ENCODE measurements at places on chromosomes 3 and 15.

GRCh38 chr3:33722191-33722590, 4.1 kb upstream of the CLASP2 start:
- DNase-seq: no peak

GRCh38 chr3:89813500-89813899, 706.1 kb downstream of the EPHA3 start:
- no peak for DNase-seq

DNA sequence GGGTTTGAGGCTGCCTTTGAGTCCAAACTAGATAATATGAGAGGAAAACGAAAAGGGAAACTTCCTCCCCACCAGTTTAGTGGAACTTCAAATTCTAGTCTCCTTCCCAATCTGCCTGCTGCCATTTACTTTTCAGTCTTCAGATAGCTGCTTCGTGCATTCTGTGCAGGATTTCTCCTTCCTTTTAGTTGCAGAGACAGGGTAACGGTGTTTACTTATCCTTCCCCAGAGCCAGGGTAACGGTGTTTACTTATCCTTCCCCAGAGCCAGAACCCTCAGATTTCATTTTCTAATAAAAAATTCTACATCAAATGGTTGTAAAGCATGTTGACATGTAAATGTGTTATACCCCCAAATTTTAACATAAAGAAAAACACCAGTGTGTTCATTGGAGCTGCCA, 282.6 kb downstream of the VPS13C start:
- no peak for DNase-seq

- DNase-seq: no peak
Observed at GRCh38 chr3:17972476-17972875, 230.0 kb upstream of the TBC1D5 start.

DNA sequence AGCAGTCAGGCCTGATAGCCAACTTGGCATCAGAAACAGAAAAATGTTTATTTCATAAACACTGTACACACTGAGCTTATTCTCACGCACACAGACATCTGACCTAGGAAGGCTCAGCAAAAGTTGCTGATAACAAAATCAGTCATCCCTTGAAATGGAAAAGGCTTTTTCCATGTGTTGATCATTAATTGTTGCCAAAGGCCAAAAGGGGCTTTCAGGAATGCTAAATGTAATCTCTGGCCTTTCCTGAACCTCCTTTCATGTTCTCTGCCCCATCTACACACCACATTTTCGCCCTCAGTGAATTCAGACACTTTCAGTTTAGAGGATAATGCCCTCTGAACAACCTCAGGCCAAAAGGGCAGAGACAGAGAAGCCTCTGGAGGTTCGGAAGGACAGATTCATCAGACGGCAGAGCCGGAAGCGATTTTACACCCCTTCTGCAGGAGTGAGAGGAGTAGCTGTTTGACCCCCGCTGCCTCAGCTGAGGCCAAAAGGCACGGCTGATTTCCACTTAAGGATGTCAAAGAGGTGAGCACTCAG, 14.5 kb downstream of the RTP4 start:
- no peak for DNase-seq

DNA sequence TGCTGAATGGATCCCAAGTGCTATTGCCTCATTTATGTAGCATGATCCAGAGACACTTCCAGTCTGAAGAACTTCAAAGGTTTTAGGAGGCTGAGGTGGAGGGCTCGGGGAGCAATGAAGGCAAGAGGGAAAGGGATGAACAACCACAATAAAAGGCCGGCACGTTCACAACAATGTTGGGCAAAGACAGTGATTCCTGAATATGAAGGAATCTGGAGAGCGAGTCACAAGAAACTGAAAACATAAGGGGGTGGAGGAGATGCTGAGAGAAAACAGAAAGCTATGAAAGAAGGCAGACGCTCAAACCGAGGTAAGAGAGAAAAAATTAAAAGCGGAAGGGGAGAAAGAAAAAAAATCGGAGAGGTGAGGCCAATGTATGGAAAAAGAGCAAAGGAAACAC, 120.1 kb downstream of the GREM1 start:
- DNase-seq: no peak

- no peak for DNase-seq
Observed at GRCh38 chr3:186823386-186823785, 17.1 kb upstream of the RFC4 start.

DNA sequence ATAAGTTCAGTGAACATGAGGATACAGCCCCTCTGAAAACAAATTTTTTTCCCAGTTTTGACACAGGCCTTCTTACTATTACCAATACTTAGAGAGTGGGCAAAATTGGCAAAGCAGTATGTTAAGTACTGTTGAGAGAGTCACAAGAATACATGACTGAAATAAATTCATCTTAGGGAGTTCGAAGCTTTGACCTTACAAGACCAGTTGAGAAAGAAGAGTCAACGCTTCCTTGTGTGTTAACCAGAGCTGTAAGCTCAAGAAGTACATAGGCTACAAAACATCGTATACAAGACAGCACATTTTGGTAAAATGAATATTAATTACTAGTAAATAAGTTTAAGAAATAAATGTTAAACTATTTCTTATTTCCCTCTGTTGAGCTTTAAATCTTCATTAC, 164.4 kb upstream of the RORA start:
- DNase-seq: no peak

DNA sequence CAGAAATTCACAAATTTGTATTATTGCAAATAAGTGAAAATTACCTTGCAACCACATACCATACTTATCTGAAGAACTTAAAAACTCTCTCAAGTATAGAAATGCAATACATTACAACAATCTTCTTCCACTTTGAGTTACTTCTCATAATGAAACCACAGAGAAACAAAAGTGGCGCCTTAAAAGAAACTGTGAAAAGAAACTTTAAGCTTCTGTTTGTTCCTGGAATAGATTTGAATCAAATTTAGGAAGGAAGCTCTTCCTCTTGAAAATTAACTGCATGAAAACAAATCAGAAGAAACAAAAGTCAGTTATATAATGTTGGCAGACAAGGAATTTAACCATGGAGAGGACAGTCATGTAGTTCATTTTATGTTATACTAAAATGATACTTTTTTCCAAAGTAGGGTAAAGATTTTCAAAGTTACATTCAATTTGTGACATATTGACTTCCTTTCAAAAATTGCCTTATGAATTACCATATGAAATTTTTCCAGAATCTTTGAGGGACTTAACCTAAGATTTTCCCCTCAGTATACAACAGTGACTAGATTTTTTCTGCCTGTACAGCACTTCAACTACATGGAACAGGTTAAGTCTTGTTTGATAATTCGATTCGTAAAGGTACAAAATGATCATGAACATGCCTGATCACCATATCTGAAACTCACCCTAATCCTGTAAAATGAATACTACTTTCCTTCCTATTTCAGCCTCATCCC, 57.6 kb upstream of the TNFSF10 start:
- peak; percentile 42 for DNase-seq

DNA sequence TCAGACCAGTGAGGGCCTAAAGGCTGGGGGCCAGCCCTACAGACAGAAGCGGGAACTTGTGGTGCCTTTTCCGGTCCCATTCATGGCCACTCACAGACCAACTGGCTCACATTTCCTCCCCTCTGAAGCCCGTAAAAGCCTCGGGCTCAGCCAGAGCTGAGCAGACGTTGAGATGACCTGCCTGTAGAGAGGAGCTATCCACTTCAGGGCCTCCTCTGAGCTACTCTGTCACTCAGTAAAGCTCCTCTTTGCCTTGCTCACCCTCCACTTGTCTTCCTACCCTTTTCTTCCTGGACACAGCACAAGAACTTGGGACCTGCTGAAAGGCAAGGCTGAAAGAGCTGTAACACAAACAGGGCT, 53.5 kb downstream of the SLMAP start:
- DNase-seq: no peak

GRCh38 chr15:79105141-79105540, 14.6 kb upstream of the RASGRF1 start:
- no peak for DNase-seq

DNA sequence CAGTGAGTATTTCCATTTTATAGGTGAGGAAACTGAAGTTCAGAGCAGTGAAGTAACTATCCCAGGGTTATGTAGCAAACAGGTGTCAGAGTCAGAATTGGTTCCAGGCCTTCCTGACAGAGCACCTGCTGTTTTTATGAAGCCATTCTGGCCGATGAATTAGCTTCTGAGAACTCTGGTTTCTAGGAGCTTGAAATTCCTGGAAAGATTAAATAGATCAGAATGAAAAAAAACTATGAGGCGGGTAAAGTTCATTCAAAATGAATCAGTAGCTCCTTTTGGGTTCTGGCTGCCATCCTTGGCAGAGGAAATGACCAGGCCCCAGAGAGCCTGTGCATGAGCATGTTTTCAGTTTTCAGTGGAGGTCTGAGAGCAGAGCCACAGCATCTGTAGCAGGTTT, 59.3 kb upstream of the CFAP161 start:
- no peak for DNase-seq

DNA sequence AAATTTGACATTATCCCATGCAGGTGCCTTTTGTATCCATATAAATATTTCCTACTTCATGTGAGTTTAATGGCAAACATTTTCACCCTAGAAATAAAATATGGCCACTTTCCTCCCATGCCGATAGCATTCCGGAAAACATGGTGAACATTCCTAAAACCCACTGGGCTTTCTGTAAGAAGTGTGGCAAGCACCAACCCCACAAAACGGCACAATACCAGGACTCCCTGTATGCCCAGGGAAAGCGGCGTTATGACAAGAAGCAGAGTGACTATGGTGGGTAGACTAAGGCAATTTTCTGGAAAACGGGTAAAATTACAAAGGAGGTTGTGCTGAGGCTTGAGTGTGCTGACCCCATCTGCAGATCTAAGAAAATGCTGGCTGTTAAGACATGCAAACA, 7.6 kb downstream of the ANXA2 start:
- DNase-seq: no peak

- peak; percentile 22 for DNase-seq
Observed at GRCh38 chr3:134186391-134186790, 64.3 kb downstream of the RYK start.

GRCh38 chr15:25763954-25764353, 99.2 kb downstream of the ATP10A start:
- no peak for DNase-seq

DNA sequence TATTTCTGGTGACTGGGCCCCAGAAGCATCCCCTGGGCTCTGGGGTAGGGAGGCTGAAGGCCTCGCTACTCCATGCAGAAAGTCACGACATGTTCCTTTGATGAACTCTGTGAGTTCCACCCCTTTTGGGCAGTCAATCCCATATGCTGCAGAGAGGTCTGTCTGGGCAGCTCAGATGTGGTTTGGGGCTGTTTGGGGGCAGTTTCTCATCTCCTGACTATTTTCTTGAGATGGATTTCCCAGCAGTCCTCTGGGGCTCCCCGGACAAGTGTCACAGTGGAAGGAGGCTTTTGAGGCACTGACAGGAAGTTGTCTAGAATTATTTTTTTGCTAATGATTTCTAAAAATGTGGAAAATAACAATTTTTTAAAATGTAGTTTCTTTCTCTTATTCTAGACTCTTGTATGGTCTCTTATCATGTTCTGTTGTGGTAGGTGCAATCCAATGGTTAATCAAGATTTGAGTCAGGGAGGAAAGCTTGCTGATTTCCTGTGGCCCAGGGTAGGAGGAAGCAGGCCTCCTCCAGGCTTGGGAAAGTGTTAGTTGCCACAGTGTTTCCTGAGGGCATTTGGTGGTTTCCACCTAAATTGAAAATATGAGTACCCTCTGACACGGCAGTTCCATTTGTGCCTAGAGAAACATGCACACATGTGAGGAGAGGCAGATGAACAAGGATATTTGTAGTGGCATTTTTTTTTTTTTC, 19.9 kb upstream of the TATDN2 start:
- DNase-seq: peak; percentile 97

GRCh38 chr3:111498022-111498421, 44.0 kb upstream of the CD96 start:
- no peak for DNase-seq

DNA sequence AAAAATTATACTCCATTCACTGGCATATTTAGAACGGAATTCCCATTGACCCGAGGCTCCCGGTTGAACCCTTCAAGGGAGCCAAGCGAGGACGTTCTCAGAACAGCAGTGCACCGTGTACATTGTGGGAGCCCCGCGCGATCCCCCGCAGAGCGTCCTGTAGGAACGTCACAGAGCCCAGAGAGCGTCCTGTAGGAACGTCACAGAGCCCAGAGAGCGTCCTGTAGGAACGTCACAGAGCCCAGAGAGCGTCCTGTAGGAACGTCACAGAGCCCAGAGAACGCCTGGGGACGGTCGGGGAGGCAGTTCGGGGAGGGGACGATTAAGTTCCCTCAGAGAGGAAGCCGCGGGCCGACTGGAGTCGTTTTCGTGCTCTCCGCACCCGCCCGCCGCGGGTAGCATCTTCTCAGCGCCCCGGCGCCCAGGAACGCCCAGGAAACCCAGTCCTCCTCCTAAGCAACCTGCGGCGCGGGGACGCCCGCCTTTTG, 506 bp upstream of the ATP1B3 start:
- DNase-seq: peak; percentile 66

DNA sequence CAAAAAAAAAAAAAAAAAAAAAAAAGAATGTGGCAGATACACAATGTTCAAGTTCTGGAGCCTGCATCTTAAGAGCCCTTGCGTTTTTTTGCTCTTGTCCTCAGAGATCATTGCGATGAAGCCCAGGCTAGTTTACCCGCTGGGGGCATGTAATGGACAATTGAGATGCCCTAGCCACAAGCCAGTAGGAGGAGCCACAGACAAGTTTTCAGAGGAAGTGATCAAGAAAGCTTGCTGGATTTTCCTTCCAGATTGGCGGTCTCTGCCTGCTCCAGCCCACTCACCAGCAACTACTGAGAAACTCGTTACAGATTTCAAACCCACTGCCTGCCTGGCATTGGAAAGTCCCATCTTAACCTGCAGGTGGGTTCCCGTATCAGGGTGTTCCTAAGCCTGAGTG, 192.1 kb upstream of the EOMES start:
- DNase-seq: peak; percentile 22

- DNase-seq: peak; percentile 39
Observed at GRCh38 chr15:85414495-85414894, 34.1 kb downstream of the AKAP13 start.

DNA sequence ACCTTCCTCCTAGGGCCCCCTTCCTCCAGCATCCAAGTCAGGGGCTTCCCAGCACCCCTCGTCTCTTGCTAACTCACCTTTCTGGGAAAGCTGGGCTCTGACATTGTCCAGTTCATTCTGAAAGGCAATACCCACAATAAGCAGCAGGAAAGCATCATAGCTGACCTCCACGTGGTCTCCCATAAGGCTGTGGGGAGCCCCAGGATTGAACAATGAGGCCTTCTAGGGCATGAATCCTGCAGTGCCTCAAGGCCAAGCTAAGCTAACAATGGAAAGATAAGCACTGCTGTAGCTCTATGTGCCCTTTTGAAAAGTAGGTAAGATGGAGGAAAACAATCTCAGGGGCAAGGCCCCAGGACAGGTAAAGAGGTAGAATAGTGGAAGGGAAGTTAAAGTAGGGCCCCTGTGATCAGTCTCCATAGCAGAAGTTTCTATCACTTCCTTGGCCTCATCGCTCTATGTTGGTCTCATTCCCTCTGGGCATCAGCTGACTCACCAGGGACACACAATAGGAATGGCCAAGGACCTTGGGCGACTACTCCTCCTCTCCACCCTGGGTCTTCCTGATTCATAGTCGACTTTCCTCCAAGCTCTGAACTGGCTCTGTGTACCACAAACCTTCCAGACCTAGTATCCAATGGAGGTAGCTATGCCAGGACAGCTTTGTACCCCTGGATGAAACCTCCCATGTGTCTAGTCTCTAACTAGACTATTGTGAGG, 11.7 kb downstream of the TRAIP start:
- no peak for DNase-seq

- no peak for DNase-seq
Observed at GRCh38 chr3:99907959-99908544, 90.4 kb downstream of the CMSS1 start.

GRCh38 chr3:127172211-127172610, 20.7 kb upstream of the PRR23E start:
- no peak for DNase-seq

- DNase-seq: no peak
Observed at GRCh38 chr3:178586076-178586475, 49.8 kb downstream of the KCNMB2 start.
